ENCODE measurements at places on chromosomes 1 and 21.

DNA sequence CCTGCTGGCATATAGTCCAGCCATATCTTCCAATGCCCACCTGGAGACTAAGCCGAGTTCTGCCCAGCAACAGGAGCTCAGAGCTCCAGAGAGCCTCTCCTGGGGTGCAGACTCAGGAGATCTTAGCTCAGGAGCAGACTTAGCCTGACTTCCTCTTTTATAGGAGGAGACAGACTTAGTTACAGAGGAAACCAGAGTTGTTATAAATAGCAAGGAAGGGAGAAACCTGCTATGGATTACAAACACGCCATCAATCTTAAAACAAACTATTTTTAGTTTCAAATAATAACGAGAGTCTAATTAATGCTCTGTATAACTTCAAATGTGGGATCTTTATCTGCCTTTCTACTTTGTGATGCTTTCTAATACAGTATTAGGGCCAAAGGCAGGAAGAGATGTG, 3.3 kb upstream of the KIF21B start:
- no peak for DNase-seq

DNA sequence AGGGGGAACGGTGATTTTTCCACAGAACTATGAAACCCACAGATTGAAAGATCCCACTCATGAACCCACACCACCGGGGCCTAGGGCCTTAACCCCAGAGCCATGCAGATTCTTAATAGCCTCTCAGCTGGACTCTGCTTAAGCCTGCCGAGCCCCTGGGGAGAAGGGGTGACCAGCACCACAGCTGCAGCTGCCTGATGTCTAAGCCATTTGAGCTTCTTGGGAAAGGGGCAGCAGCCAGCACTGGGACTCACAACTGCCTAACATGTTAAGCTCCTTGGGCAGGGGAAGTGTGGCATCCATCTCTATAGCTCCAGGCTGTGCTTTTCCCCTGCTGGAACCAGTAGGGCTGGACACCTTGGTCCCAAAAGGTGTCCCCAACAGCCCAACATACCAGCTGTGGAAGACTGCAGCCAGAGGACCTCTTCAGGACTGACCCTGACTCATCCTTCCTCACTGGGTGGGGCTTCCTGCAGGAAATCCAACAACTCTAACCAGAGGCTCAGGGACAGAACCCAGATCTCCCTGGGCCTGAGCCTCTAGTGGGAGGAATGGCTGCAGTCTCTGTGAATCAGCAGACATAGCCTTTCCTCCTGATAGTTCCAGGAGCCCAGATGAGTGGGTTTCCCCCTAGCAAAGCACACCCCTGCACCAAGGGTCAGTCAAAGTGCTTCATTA, 34.6 kb upstream of the FMO3 start:
- no peak for DNase-seq

GRCh38 chr1:67636146-67636545, 48.9 kb upstream of the GADD45A start:
- no peak for DNase-seq

DNA sequence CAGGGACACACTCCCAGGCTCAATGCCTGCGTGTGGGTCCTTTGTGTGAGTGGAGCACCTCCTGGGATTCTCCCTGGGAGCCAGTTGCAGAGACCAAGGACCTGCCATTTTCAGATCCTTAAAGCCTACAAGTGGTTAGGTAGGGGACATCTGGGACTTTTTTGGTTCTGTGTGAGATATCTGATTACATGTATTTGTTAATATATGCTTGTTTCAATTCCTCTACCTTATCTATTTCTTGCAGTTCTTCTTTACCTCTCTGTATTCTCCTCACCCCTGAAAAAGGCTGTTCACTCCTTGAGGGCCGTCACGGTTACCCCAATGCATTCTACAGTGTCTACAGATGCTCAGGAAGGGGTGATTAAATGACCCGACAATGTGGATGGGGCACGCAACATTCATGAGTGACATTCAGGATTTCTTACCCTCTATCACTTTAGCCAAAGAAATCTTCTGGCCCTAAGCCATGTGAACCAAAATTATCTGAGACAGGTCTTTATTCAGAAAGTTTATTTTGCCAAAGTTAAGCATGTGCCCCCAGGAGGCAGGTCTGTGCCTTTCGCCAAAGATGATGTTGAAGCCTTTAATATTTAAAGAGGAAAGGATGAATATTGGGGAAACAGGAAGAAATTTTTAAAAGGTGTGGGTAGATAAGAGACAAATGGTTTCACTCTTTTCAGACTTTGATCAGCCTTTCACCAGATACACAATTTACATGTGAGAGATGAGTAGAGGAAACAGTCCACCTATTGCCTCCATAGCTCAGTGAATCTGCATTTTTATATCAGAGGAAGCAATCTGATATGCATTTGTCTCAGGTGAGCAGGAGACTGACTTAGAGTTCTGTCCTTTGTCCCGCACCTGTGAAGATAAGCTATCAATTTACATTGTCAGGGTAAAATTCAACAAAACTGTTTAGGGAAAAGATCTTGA, 44.6 kb upstream of the MPZL1 start:
- no peak for DNase-seq

DNA sequence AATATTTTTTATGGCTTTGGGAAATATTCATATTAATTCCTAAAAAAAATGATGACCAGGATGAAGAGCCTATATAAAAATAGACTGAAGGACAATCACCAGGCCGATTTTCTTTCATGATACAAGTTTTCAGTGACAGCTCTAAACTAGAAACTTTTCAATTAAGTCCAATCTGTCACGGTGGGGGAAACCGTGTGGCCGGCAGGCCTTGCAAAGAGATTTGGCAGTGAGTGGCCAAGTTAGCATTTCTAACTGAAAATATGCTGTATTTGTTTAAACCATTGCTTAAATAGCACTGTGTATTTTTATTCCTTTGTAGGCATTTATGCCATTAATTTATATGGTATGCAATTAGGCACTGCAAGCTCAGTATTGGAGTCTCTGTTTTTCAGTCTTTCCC, 294.5 kb upstream of the NRIP1 start:
- no peak for DNase-seq

- peak; percentile 62 for DNase-seq
These were observed 722 bp downstream of the LZIC start for GRCh38 chr1:9942399-9942938.

DNA sequence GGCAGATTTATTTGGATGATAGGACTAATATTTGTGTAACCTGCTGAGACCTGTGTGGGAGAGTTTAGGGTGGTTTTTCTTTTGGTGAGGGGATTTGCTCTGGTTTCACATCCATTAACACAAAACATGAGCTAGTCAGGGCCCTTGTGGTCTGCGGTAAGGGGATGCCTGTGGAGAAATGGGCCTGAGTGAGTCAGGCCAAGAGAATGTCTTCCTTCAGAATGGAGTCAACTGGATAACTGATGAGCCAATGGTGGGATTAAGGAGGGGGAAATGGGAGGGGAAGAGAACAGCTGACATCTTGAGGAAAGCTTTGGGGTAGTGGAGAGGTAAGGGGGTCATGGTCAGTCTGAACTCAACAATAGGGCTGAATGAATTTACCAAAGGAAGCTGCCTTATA, 13.9 kb downstream of the WNT2B start:
- peak; percentile 100 for DNase-seq

DNA sequence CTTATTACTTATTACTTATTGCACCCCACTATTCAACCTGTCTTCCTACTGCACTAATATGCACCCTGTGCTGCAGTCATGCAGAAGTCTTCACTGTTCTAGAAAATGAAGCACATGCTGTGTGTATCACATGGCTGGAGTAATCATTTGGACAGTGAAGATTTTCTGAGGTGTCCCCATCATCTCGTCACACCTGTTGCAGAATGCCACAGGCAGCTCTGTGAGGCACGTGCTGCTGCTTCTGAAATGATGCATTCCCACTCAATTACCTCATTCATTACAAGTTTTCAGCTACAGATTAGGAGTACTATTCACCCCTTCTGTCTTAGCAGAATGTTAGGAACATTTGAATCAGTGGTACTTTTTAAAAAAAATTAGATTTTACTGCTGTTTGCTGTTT, 325.7 kb upstream of the ST6GALNAC5 start:
- no peak for DNase-seq

DNA sequence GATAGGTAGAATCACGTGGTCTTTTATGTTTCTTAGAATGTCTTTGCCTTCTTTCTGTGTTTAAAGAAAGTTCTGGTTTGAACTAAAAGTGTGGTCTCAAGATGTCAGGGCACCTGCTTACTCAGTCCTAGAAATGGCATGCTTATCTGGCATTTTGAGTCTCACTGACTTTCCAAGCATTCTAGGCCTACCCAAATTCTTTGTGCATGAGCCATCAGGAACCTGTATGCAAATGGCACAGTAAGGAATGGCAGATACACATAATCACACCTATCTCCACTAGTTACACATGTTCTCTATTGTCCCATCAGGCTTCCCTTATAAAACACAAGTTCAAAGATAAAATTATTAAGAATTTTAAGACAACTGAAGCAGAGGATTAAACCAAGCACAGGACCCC, 29.5 kb upstream of the CLCA4 start:
- no peak for DNase-seq

DNA sequence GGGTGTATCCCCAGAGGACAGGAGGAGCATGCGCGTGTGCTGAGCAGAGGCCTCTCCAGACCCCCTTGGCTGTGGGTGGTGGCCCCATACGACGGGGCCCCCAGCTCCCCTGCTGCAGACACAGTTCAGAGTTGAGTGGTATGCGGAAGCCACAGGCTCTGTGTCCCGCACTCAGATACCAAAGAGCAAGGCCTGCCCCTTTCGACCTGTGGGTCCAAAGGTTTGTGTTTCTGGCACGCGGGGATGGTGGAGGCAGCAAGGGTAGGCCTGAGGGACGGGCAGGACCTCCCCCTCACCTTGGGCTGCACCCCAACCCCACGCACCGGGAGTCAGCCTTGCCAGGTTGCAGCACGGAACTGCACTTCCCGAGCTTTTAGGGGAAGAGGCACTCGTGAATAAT, at the start of gene KCNAB2:
Gene KCNAB2 (plus strand): TSS at position 328 of the 400 bp plus-strand sequence. CDS start 5,649 bp downstream, outside the sequence.
- DNase-seq, result no peak

- peak; percentile 75 for DNase-seq
These were observed 32.4 kb upstream of the ENO1 start for GRCh38 chr1:8910914-8911313.

GRCh38 chr1:107443027-107443426, 302.2 kb downstream of the NTNG1 start:
- DNase-seq, result no peak

GRCh38 chr1:55128418-55128995, 86.7 kb downstream of the USP24 start:
- no peak for DNase-seq

DNA sequence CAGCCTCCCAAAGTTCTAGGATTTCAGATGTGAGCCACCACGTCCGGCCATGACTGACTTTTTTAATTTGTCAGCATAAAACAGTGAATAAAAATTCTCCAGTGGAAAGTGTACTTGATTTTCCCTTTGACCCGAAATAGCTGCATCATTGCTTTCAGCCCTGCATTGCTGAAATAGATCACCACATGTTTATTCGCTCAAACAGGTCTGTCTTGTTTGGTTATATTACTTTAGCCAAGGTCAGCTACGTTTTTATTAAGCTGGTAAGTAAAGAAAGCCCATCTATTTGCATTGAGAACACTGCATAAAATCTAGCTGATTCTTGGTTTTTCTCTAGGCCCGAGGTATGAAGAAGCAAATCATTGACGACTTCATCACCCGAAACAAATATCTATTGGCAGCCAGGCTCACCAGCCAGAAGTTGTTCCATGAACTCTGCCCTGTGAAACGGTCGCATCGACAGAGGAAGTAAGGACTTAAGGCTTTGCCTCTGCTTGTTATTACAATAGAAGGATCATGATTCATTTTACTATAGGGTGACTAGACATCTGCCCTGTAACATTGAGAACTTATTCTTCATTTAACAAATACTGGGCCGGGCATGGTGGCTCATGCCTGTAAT, 25.6 kb downstream of the AGMAT start:
- peak; percentile 79 for DNase-seq

- DNase-seq, result no peak
These were observed 25.1 kb downstream of the IRF2BP2 start for GRCh38 chr1:234584926-234585325.

- DNase-seq, result no peak
These were observed 46.2 kb downstream of the MAP3K7CL start for GRCh38 chr21:29176471-29177120.

GRCh38 chr1:210882414-210883221, 251.3 kb downstream of the KCNH1 start:
- DNase-seq, result peak; percentile 53

GRCh38 chr1:213606252-213606820, 381.4 kb upstream of the PROX1 start:
- DNase-seq, result no peak

DNA sequence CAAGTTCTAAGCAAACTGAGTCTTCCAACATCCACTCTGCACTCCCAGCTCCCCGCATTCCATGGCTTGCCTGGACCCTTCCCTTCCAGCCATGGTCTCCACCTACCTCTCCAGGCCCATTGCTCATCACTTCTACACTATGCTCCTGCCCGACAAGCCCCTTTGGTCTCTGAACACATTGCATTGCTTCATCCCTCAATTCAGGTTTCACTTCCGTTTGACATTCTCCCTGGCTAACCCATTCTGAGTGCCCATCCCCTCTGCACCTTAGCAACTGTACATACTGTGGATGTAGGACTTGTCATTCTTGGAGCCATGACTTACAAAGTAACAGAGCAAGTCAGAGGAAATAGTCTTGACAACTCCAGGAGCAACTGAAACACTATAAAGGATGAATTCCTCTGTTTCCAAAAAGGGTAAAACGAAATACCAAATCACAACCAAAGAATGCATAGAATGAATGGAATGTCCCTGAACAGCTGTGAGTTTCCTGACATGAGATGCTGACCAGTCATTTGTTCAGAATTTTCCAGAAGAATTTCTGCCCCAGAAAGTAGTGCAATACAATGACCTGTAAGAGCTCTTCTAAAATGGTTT, 66.7 kb downstream of the KCNJ6 start:
- peak; percentile 77 for DNase-seq

DNA sequence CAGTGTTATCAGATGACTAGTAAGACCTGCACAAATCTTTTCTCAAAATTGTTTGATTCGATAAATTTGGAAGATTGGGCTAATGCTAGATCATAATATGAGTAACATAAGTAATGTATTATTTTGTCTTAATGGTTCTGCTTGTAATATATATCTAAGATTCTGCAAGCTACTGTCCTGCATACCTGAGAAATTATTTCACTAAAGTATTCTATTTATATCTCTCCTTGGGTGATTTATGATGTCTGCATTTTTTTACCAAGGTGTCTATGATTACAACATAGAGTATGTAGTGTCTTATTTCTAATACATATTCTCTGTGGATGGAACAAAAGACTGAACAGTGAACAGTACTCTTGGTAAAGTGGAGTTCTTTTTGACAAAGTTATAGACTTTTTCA, 166.6 kb downstream of the CLEC20A start:
- no peak for DNase-seq
